ENCODE measurements at places on chromosomes 1 and 21.

- DNase-seq = no peak
Measured at GRCh38 chr1:18479454-18479853, 1.3 kb upstream of the KLHDC7A start.

DNA sequence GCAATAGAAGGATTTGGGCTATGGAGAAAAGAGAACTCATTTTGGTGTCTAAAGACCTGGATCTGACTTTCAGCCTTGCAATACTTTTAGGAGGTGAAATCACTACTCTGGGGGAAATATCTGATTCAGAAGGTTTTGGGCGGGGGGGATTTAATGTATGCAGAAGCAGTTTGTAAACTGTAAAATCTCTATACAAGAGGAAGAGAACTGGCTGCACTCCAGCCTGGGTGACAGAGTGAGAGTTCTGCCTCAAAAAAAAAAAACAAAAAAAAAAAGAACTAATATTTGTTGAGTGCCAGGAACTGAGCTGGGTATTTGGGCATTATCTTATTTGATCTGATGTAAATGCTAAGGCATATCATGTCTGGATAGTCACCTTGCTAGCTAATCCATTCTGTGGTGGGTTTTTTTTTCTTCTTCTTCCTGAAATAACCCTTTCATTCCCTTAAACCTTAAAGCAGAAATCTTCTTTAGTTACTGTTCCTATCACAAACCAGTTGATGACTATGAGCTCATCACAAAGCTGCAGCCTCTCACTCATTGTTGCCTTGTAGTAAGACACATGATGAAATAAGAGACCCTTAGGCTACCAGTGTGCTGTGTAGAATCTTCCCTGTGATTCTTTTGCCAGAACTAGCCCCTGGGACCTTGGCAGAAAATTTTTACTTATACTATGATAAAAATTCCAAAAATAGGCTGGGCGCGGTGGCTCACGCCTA, 35.6 kb upstream of the SLC16A1 start:
- no peak for DNase-seq

GRCh38 chr21:46229133-46229922, 754 bp upstream of the LSS start:
- no peak for DNase-seq

GRCh38 chr1:78070758-78071157, 25.0 kb downstream of the GIPC2 start:
- no peak for DNase-seq

DNA sequence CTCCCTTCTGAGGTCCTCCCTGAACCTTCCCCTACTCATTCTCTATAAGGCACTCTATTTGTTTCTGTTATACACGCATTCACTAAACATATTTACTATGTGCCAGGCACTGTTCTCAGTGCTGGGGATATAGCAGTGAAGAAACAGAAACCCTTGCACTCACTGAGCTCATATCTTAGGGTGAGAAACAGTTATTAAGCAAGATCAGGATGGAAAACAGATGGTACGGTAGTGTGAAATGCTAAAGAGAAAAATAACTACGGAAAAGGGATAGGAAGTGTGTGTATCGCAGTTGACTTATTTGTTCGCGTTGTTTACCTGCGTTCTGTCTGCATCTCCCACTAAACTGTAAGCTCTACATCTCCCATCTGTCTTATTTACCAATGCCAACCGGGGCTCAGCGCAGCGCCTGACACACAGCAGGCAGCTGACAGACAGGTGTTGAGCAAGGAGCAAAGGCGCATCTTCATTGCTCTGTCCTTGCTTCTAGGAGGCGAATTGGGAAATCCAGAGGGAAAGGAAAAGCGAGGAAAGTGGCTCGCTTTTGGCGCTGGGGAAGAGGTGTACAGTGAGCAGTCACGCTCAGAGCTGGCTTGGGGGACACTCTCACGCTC, 572 bp downstream of the CYB5RL start:
- DNase-seq = no peak

DNA sequence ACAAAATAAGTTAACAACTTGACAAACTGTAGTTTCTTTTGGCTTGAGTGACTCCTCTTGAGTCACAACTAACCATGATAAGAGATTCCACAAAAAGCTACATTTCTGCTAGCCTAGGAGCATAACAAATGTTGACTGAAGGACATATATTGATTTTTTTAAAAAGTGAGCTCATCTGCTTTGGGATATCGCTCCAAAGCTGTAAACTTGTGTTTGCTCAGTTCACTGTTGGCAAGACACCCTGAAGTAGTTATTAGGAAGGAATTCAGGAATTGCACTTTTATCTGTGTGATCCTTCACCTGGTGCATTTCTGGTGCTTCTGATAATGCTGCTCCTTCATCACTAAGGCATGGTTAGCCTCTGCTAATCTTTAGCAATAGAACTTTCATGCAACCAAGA, 23.7 kb downstream of the RWDD3 start:
- DNase-seq = no peak

- no peak for DNase-seq
Measured at GRCh38 chr1:179263121-179263520, 30.5 kb upstream of the SOAT1 start.
